PC-3 (cell line): ENCODE measurements at places on chromosomes 1 and 21. TPM values are rescaled to one million over a fixed set of nuclear protein-coding genes. Genes with fewer than 3 reads are reported as not detected.

Gene GPR25
- not detected in 2 replicates for total RNA-seq

Gene MCOLN3
- 1.2 and 2.4 TPM in 2 replicates for total RNA-seq

DNA sequence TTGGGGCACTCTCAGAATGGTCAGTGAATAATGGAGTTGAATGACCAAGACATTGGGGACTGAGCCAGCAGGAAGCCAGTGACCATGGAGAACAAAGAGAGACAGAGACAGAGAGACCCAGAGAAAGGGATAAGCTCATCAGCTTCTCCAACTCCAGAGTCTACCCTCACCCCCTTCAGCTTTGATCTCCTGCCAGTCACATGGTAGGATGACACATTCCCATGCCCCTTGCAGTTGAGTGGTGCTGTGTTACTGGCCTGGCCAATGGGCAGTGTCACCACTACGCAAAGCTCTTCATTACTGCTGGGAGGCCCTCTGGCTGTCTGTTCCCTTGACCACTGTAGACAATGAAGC, 643.5 kb downstream of the AJAP1 start:
- DNase-seq = no peak
- no peak overlapping the region for H3K4me3 ChIP-seq
- no peaks in the 10 kb centered on the region for H3K36me3 ChIP-seq
- H3K27me3 ChIP-seq = peaks cover 23% of the 10 kb centered on the region
- no peak overlapping the region for H3K27ac ChIP-seq
- H3K4me1 ChIP-seq = no peaks in the 10 kb centered on the region

GRCh38 chr1:2463396-2463795, 12.7 kb upstream of the PLCH2 start:
- H3K36me3 ChIP-seq = no peaks in the 10 kb centered on the region
- H3K4me1 ChIP-seq = peaks cover 12% of the 10 kb centered on the region
- no peak overlapping the region for H3K4me3 ChIP-seq

Gene C1QB
- total RNA-seq = not detected in 2 replicates

Gene PRAMEF33
- total RNA-seq = not detected in 2 replicates

Gene SPRR1B
- not detected in 2 replicates for total RNA-seq

DNA sequence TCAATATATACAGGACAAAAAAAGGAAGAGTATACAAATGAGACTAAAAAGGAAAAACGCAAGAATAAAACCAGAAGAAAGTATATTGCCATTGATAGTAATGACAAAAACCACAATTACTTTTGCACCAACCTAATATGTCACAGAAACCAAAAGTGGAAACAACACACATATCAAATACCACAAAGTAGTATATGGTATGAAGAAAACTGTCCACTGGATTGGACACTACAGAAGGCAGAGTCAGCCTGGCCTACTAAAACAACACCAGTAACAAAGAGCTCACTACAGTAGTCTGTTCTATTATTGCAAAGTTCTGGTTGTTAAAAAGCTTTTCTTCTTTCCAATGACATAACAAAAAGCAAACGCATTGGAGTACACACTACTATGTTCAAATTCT, 17.7 kb downstream of the TESK2 start:
- DNase-seq = no peak
- no peaks in the 10 kb centered on the region for H3K4me1 ChIP-seq
- no peak overlapping the region for H3K4me3 ChIP-seq
- H3K36me3 ChIP-seq = no peaks in the 10 kb centered on the region
- H3K27ac ChIP-seq = no peak overlapping the region

- H3K4me1 ChIP-seq = peaks cover 6% of the 10 kb centered on the region; the same call in 1 of the 2 replicates
- no peak overlapping the region for H3K27ac ChIP-seq
- H3K36me3 ChIP-seq = no peaks in the 10 kb centered on the region
- DNase-seq = peak; percentile 45
Observed at GRCh38 chr1:39061951-39062350, 35.8 kb downstream of the NDUFS5 start.

GRCh38 chr1:178928041-178928440, 57.2 kb upstream of the ANGPTL1 start:
- no peaks in the 10 kb centered on the region for H3K4me1 ChIP-seq
- no peak overlapping the region for H3K27ac ChIP-seq
- DNase-seq = no peak
- H3K4me3 ChIP-seq = no peak overlapping the region
- no peaks in the 10 kb centered on the region for H3K27me3 ChIP-seq
- H3K36me3 ChIP-seq = no peaks in the 10 kb centered on the region

GRCh38 chr1:234707641-234708040, 97.7 kb upstream of the IRF2BP2 start:
- peak; percentile 47 for DNase-seq
- H3K4me1 ChIP-seq = peaks cover 17% of the 10 kb centered on the region

DNA sequence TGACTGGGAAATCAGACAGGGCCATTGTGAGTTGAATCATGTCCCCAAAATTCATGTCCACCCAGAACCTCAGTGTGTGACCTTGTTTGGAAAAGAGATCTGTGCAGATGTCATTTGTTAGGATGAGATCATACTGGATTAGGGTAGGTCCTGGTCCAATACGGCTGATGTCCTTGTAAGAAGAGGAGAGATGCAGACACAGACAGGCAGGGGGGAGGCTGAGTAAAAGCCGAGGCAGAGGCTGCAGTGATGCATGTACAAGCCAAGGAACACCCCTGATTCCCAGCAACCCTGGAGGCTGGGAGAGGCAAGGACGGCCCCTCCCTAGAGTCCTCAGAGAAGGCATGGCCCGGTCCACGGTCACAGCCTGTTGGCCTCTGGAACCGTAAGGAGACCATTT, 15.9 kb upstream of the NPPB start:
- DNase-seq = no peak
- no peak overlapping the region for H3K27ac ChIP-seq
- H3K4me3 ChIP-seq = no peak overlapping the region
- H3K4me1 ChIP-seq = no peaks in the 10 kb centered on the region
- H3K36me3 ChIP-seq = no peaks in the 10 kb centered on the region
- H3K27me3 ChIP-seq = peaks cover 9% of the 10 kb centered on the region

DNA sequence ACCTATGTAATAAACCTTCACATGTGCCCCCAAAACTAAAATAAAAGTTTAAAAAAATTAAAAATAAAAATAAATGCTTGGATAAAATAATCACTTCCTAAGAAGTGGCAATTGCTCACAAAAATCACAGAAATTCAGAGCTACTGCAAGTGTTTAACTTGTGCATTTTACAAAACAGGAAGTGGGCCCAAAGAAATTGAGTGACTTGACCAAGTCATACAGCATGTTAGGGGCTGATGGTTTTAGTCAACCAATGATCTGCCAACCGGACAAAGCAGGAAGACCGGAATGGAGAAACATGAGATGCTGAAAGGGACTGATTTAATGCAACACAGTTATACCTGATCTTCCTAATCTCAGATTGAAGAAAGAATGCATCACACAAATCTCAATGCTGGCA, 96.5 kb downstream of the SMYD2 start:
- no peak overlapping the region for H3K27ac ChIP-seq
- H3K27me3 ChIP-seq = no peaks in the 10 kb centered on the region
- no peak for DNase-seq
- H3K36me3 ChIP-seq = peaks cover 11% of the 10 kb centered on the region
- H3K4me1 ChIP-seq = no peaks in the 10 kb centered on the region
- no peak overlapping the region for H3K4me3 ChIP-seq

Gene TMPRSS3
- total RNA-seq = not detected in 2 replicates

- H3K36me3 ChIP-seq = no peaks in the 10 kb centered on the region
- H3K27ac ChIP-seq = no peak overlapping the region
- H3K27me3 ChIP-seq = no peaks in the 10 kb centered on the region
- no peak overlapping the region for H3K4me3 ChIP-seq
- DNase-seq = peak; percentile 84
- H3K4me1 ChIP-seq = no peaks in the 10 kb centered on the region; the same call in 1 of the 2 replicates
Observed at GRCh38 chr1:46446646-46447498, 42.8 kb upstream of the DMBX1 start.

GRCh38 chr1:12150456-12151200, 16.2 kb upstream of the TNFRSF1B start:
- H3K4me1 ChIP-seq = peaks cover 19% of the 10 kb centered on the region
- H3K4me3 ChIP-seq = no peak overlapping the region
- H3K36me3 ChIP-seq = no peaks in the 10 kb centered on the region
- no peak overlapping the region for H3K27ac ChIP-seq

DNA sequence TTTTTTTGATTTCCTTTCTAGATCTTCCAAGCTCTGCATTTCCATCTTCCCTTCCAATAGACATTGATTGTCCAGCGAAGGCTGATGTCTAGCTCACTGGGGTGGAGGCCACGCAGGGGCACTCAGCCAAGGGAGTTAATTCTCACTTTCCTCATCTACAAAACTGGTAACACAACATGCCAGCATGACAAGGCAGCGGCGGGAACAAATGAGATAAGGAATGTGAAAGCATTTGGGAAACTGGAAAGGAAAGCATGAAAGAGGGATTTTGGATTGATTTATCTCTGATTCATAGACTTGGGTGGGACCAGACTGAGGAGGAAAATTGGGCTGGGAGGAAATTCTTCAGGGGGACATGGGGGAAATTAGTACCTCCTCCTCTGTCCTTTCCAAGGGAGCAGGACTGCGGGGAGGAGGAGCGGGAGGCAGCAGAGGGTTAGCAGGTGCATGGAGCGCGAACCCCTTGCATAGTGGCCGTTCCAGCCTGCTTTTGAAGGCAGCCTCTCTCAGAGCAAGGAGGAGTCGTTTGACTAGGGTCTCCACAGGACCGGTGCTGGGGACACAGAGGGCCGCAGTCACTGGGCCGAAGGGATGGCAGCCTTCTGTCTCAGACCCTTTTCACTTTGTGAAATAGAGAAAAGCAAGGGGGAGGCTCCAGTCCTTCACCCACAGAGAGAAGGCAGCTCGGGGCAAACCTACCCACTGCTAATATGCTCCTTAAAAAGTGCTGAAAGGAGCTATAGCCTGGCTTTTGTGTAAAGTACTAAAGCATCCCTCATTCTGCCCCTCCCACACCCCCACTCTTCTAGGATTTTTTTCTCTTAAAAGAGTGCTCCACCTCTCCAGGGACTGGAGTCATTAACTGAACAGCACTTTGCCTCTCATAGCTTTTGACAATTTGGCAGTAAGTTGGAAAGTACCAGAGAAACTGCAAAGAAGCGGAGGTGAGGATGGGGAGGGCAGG, 89.2 kb downstream of the PLXNA2 start:
- H3K27ac ChIP-seq = no peak overlapping the region
- H3K4me1 ChIP-seq = 0 out of 2 replicates have a peak, but pooled peaks cover 5% of the 10 kb centered on the region
- H3K4me3 ChIP-seq = no peak overlapping the region
- DNase-seq = peak; percentile 21
- no peaks in the 10 kb centered on the region for H3K36me3 ChIP-seq
- H3K27me3 ChIP-seq = no peaks in the 10 kb centered on the region

- peak; percentile 4 for DNase-seq
- H3K36me3 ChIP-seq = no peaks in the 10 kb centered on the region
- no peak overlapping the region for H3K27ac ChIP-seq
- H3K4me3 ChIP-seq = no peak overlapping the region
Observed at GRCh38 chr1:37020653-37021277, 13.6 kb downstream of the GRIK3 start.

DNA sequence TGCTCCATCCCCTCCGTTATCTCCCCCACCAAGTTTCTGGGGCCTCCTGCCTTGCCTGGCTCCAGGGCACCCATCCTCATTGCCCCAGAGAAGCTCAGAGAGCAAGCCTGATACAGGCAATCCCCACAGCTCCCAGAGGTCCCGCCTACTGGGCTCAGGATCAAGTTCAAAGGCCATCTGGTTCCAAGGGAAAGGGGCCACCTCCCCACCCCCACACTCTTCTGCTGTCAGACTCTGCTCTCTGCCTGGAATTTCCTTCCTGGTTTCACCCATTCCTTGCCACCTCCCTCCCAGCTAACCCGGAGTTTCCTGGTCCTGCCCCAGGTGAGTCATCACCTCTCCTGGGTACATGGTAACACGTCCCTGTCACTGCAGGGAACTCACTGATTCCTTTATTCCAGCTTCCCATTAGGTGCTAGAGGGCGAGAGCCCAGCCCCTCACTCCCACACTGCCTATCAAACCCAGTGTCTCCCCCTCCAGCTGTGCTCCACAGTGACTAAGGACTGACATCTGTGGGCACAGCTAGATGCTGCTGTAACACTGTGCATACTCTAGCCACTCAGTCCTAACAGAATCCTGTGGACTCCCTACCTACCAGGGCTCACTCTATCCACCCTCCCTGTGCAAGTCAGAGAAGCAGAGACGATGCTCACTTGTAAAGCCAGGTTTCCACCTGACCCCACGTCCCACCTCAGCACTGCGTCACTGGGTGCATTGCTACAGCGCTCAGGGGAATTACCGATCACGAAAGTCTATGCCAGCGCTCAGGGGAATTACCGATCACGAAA, 21.8 kb downstream of the RSPH1 start:
- DNase-seq = peak; percentile 92
- no peaks in the 10 kb centered on the region for H3K27me3 ChIP-seq
- H3K36me3 ChIP-seq = no peaks in the 10 kb centered on the region
- no peak overlapping the region for H3K4me3 ChIP-seq

GRCh38 chr1:71521655-71522264, 440.9 kb upstream of the ZRANB2 start:
- H3K27me3 ChIP-seq = no peaks in the 10 kb centered on the region
- no peak overlapping the region for H3K27ac ChIP-seq
- H3K4me3 ChIP-seq = no peak overlapping the region
- H3K4me1 ChIP-seq = peaks cover 5% of the 10 kb centered on the region
- no peaks in the 10 kb centered on the region for H3K36me3 ChIP-seq

DNA sequence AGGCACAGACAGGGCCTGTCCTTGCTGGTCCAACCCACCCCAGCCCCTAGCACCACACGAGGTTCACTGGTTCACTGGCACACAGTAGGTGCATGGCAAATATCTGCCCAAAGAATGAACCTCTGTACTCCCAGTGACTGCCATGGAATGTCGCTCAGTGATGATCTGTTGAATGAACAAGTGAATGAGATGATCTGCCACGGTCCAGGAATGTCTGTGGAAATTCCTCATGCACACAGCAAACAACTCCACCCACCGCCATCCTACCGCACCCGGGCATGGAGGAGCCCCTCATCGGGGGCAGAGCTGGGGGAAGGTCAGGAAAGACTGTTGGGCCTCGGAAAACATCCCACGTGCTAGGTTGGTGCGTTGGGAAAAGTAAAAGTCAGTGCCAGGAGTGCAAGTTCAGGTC, 1.7 kb downstream of the HSPG2 start:
- H3K36me3 ChIP-seq = no peaks in the 10 kb centered on the region
- H3K4me1 ChIP-seq = peaks cover 63% of the 10 kb centered on the region
- H3K27ac ChIP-seq = peak overlapping the region; percentile 30
- DNase-seq = peak; percentile 50
- H3K27me3 ChIP-seq = no peaks in the 10 kb centered on the region
- H3K4me3 ChIP-seq = peak overlapping the region; percentile 84

- DNase-seq = no peak
- H3K4me3 ChIP-seq = no peak overlapping the region
- peaks cover 54% of the 10 kb centered on the region for H3K27me3 ChIP-seq
- H3K4me1 ChIP-seq = peaks cover 15% of the 10 kb centered on the region
- H3K36me3 ChIP-seq = no peaks in the 10 kb centered on the region
Observed at GRCh38 chr1:229839800-229840199, 213.8 kb downstream of the URB2 start.
